ENCODE measurements at places on chromosomes 6 and 20.

DNA sequence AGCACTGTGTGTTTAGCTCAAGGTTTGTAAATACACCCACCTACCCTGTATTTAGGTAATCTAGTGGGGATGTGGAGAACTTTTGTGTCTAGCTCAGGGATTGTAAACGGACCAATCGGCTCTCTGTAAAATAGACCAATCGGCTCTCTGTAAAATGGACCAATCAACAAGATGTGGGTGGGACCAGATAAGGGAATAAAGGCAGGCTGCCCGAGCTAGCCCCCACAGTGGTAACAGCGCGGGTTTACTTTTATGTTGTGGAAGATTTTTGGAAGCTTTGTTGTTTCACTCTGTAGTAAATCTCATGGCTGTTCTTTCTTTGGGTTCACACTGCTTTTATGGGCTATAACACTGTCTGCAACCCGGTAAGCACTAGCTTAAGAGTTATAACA, 32.1 kb upstream of the RANBP9 start:
- no peak for DNase-seq

GRCh38 chr6:116139917-116140316, 14.0 kb upstream of the COL10A1 start:
- DNase-seq, result no peak

DNA sequence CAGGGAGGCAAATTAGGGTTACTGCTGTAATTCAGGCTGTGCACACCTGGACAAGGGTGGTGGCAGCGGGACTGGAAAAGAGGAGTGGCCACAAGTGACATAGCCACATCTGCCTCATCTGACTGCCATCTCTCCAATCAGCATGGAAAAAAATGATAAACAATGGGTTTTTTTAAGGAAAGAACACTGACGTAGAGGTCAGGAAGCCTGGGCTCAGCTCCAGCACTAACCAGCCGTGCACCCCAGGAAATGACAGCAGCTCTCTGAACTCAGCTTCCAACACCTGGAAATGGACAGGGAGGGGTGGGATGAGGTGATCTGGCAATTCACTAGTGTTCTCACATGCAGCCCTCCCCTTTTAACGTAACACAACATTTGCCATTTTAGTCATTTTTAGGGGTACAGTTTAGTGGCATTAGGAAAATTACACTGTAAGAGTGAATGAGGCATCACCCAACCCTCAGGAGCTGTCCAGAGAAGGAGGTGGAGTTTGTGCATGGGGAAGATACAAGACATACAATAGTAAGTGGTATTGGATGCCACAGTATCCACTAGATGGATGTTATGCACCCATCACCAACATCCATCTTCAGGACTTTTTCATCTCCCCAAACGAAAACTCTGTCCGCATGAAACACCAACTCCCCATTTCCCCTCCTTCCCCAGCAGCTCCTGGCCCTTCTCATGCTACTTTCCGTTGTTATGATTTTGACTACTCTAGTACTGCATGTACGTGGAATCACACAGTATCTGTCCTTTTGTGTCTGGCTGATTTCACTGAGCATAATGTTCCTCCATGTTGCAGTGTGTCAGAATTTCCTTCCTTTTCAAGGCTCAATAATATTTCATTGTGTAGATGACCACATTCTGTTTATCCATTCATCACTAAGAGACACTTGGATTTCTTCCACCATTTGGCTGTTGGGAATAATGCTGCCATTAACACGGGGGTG, 215.5 kb upstream of the ECI2 start:
- peak; percentile 70 for DNase-seq

- no peak for DNase-seq
Observed at GRCh38 chr6:82385102-82385501, 21.5 kb downstream of the TPBG start.

DNA sequence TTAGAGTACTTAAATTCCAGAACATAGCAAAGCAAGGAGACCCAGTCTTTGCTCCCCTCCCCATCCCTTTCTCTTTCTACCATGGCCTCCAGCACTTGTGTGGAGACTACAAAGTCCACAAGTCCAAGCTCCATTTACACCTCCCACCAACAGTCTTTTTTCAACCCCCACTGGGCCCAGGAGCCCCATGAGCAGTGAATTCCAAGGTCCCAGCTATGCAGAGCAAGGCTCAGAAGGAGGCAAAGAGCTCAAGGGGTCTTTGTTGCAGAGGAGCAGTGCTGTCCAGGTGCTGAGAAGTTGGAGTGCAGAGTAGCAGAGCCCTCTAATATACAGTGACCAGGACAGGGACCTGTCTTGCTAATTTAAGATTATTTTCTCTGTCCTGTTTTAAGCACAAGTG, 9.0 kb downstream of the PAK5 start:
- no peak for DNase-seq

DNA sequence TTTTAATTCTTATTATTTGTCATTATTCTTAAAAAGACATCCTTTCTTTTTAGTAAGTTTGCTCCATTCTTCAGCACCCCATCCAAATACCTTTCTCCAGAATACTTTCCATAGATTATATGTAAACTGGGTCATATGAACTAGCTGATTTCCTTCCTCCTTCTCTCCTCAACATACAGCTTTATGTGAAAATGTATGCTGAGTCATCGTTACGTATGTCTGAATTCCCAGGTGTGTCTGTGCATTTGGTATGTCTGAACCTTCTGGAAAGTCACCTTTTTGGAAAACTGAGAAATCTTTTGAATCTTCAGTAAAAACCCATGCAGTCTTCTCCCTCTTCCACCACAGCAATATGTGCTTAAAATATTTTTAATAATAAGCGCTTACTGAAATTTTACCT, 264.5 kb downstream of the EYA4 start:
- DNase-seq, result no peak

GRCh38 chr20:57871237-57871632, 161.4 kb upstream of the PMEPA1 start:
- DNase-seq, result no peak

DNA sequence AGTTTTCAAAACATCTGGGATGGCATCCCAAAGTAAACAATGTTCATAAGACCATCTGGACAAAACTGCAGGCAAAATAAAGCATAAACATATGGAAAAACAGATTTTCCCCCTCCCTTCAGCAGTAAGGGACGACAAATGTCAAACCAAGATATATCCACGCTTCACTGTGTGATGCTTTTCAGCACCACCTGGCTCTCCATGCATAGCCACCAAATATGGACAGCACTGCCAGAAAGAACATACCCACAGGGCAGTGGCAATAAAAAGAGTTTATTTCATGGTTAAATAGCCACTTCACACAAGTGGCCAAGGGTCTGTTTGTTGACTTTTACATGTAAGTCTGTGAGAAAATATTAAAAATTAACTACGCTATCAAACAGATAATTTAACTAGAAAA, 23.1 kb downstream of the USP45 start:
- no peak for DNase-seq

DNA sequence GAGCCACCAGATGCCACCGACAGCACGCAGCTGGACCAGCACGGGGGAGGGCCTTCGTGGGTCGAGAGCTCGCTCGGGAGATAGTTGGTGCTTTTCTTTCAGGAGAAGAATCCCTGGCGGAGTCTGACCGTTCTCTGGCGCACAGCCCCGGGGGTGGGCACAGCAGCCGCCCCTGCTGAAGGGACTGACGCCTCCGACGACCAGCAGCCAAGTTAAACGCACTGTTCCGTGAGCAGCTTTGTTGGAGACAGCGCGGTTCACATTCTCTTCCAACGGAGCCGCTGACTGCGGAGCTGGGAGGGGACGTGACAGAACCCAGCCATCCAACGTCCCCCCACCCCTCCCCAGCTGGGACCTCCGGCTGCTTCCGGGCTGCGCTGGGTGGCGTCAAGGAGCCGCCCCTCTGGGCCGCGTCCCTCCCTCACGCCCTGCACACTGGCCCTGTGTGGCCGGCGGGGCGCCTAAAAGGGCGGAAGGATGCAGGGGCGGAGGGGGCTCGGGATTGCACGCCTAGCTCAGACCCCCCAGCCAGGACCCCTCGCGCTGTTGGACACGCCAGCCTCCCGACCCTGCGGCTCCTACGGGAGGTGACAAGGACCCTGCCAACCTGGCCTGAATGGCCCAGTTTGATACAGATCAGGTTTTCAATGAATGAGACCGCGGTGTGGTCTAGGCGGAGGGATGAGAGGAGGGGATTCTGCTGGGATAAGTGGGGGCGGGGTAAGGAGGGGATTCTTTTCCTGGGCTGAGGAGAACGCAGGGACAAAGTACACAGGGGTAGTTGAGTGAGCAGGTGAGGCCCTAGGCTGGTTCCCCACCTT, 36.4 kb upstream of the KHDC1 start:
- DNase-seq, result no peak

- DNase-seq, result peak; percentile 69
Observed at GRCh38 chr20:7696311-7696710, 243.9 kb downstream of the HAO1 start.

GRCh38 chr6:43826730-43827129, 56.7 kb downstream of the VEGFA start:
- DNase-seq, result no peak

GRCh38 chr6:7196019-7196402, 88.2 kb downstream of the RREB1 start:
- no peak for DNase-seq

GRCh38 chr20:48932375-48932941, 10.9 kb downstream of the ARFGEF2 start:
- DNase-seq, result peak; percentile 30

DNA sequence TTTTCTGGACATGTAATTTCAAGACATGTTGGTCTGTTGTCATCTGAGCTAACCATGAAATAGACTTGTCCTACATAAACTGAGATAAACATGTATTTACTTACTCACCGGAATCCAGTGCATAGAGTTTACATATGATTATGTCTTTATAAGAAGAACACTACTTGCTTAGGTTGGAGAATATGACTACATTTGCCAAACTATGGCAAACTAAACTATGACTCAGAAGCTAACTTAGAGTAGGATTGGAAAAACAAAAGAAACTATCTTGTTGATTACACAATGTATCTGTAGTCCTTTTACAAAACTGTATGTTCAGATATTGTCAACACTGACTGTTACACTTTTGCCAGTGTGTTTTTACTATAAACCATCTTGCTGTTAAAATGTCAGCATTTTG, 113.3 kb downstream of the CRYBG1 start:
- peak; percentile 41 for DNase-seq

- DNase-seq, result no peak
Observed at GRCh38 chr20:1935696-1936366, 40.6 kb downstream of the SIRPA start.

DNA sequence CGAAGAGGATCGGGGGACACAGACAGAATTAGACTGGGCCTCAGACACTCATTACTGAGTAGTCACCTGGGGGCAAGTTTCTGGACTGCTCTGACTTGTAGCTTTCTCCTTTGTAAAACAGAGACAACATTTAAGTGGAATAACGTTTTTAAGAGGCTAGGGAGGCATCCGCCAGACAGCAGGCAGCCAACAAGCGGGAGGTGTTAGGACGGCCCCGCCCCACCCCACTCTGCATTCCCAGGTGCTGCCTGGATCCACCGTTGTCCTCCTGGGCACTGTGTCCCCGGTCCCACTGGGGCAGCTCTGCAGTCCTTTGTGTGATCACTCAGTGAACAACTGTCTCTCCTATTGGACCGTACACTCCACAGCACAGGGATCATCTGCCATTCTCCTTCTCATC, 113.8 kb downstream of the IRF4 start:
- DNase-seq, result no peak

DNA sequence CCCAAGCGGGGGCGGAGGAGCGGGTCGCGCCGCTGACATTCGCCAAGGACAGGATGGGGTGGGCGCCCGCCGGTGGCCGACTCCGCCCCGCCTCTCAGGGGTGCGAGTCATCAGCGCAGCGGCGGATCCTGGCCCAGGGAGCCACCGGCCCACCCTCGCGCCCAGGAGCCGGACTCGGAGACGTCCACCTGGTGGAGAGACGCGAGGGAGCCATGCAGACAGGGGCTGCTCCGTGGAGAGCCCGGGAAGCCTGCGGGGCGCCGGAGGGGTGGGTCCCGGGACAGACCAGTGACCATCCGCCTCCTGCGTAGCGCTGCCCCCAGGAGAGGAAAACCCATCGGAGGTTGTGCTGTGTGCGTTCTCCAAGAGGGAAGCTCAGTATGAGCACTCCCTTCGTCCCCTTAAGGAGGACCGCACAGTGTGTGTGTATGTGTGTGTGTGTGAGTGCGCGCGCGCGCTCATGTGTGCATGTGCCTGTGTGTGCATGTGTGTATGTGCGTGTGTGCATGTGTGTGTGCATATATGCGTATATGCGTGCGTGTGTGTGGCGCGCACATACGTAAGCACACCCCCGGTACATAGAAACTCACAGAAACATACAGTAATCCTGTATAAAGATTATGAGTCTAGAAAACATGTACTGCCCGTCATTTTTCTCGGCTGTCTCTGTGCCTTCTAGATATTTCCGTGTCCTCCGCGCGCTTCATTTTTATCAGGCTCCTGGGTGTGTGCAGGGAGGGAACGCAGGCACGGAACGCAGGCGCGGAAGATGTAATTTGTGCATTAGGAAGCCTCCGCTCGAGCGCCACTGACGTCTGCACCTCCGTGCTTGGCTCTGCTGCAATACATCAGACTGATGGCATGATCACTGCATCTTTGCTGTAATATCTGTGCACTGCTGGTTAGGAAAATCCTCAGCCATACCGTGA, 158.9 kb downstream of the TBXT start:
- DNase-seq, result no peak

DNA sequence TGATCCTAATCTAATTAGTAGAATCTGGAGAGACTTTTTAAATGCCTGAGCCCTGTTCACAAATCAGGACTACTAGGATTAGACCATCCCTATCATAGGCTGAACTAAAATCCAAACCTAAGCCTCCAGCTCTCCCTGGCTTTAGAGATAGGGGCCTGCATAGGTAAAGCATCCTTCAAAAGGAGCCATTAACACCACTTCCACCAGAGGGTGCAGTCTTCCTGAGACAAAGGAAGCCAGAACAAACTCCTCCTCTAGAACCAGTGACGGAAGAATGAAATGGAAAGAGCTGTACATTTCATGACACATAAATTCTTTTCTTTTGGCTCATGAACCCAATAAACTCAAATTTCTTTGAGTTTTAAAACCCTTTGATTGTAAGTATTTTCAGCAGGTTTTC, 291.2 kb upstream of the ADGRB3 start:
- peak; percentile 71 for DNase-seq

- no peak for DNase-seq
Observed at GRCh38 chr6:16408766-16409165, 170.4 kb downstream of the GMPR start.

- DNase-seq, result peak; percentile 36
Observed at GRCh38 chr20:40930561-40930960, 98.1 kb upstream of the TOP1 start.

- no peak for DNase-seq
Observed at GRCh38 chr20:52889225-52889624, 82.9 kb upstream of the TSHZ2 start.

DNA sequence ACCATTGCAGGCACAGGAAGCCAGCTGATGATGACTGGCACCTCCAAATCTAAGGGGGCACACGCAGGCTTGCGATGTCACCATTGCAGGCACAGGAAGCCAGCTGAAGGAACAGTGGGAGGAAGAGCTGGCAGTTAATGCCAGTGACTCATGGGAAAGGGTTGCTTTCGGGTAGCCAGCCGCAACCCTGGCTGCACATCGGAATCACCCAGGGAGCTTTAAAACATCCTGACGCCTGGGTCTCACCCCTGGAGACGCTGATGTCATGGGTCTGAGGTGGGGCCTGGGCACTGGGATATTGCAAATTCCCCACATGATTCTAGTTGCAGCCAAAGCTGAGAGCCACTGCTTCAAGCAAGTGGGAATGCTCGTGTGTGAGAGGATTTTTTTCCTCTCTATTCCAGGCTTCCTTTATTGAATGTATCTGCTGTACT, 16.1 kb upstream of the CCN6 start:
- DNase-seq, result peak; percentile 94

- peak; percentile 10 for DNase-seq
Observed at GRCh38 chr6:11172501-11173327, 59.8 kb downstream of the NEDD9 start.

- DNase-seq, result no peak
Observed at GRCh38 chr6:62707156-62707555, 421.1 kb upstream of the KHDRBS2 start.
